Amygdala (tissue), 56 donors: ENCODE measurements at places on chromosomes 5 and 9.

DNA sequence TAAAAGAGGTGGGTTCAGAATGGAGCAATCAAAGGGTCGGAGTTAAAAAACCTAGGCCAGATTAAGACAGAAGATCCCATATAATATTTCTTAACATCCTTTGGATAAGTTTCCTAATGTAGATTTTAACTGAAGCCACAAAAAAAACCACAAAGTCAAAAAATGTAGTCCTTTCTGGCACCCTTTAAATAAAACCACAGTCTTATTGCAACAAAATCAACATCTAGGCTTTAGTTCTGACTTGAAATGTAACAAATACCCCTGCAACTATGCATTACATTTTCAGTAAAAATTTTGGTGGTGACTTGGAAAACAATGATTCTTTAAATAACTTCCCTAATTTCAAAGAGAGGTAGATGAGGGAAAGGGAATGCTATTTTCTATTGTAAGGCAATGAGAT lies 109.2 kb downstream of the PSAT1 start:
- no peak for DNase-seq

DNA sequence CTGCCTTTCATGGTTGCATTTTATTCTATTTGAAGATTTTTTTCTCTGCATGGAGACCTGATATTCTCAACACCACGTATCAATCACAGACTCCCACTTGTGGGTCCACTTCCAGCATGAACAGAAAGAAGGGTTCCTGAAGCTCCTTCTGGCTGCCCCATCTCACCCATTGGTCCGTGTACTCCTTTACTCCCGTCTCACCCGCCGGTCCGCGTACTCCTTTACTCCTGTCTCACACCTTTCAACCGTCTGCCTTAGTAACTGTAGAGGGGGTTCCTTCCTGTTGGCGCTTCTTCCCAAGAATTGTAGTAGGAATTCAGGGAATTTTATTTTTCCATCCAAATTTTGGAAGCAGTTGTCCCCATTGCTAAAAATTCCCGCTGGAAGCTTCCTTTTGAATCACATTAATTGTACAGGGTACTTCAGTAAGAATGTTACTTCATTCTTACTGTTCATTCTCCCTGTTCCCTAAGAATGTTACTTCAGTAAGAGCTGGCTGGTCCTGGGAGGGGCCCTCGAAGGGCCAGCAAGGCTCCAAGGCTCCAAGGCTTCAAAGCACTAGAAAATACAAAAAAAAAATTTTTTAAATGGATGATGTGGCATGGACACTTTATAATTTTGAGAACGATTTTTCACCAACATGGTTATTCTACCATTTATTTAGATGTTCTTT lies 3.9 kb upstream of the LPCAT1 start:
- no peak for DNase-seq

- DNase-seq: no peak
Measured at GRCh38 chr9:69573651-69574050, 98.5 kb downstream of the APBA1 start.

- DNase-seq: no peak
Measured at GRCh38 chr5:147259837-147260236, 25.0 kb downstream of the STK32A start.

DNA sequence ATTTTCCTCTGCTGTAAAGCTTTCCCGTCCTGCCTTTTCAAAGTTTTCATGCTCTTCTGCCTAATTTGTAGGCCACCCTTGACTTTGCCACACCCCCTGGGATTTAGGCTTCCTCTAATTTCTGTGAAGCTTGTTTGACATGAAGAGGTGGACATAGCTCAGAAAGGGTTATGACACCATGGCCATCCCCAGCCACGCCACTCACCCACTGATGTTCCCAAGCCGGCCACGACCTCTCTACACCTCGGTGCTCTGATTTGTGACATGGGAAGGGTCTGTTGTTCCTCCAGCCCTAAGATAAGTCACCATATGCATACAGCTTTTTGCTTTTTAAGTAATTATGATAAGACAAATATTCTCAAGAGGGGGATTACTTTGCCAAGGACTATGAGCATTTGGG lies 139.5 kb downstream of the BARX1 start:
- no peak for DNase-seq

DNA sequence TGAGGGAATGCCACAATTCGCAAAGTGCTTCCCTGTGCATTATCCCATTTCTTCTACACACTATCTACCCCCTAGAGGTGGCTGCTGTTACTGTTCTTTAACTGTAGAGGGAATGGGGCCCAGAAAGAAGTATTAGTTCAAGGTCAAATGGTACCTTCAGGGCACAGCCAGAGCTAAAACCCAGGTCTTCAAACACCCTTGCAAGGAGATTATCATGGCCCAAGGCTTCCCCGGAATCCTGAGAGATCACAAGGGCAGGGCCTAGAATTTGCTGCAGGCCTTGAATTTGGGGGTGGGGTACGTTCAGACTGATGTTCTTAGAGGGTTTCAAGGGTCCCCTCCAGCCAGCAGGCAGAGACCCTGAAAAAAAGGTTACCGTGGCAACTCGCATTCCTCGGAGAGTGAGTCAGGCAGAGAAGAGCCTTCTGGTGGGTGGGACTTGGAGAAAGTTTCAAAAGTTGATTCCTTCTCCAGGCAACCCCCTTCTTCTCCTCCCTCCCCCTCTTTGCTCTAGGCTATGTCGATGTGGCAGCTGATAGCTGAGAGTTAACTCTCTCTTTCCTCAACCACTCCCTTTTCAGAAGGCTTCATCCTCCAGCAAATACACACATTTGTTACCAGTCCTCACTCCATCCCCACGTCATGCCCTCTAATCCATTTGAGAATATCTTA lies 1.9 kb downstream of the SPARC start:
- no peak for DNase-seq

GRCh38 chr5:14946815-14947620 lies 75.4 kb upstream of the ANKH start:
- DNase-seq: no peak

DNA sequence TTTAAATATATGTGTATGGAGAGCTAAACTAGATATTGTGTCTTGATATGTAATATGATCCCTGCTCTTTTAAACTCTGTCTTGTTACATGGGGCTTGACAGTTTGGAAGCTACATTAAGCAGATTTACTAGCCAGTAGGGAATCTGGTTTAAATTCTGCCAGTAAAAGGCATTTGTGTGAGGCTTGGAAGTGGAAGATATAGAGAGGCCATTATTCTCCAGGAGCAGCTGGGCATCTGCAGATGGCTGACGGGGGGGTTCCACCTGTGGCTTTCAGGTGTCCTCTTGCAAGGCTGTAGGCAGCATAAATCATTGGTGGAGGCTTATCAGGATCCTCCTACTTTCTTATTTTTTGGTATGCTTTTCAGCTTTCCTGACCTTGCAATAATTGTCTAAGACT lies 179.1 kb upstream of the FBXL7 start:
- peak; percentile 62 for DNase-seq

DNA sequence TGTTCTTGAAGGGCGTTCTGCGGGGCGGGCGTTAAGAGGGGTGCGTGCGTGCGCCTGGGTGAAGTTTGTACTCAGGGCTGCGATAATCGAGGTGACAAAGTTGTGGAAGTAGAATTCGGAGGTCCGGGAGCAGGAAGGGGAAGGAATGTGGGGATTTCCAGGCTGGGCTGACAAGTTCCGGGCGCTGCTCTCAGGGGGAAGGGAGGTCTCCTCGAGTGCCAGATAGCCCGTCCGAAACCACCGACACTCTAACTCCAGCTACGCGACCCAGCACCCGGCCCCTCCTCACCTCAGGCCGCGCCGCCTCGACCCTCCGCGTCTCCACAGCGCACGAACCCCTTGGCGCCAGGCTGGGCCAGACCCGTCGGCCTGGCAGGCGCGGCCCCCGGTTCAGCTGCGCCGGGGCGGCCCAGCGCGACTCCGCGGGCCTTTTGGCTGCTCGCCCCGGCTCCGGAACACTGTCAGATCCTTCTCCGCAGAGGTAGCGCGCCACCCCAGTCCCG lies at the start of gene IL6ST:
TSS of gene IL6ST (minus strand) at position 469 of the 503 bp plus-strand sequence. CDS start 18,685 bp downstream, outside the sequence.
- DNase-seq: no peak

GRCh38 chr5:76804266-76804665 lies 14.6 kb upstream of the F2RL1 start:
- no peak for DNase-seq
